ENCODE measurements at places on chromosomes 12 and 14.
A peak's percentile ranks its signal among the peaks of the same experiment; 100 is the strongest.

- no peak for DNase-seq
Measured at GRCh38 chr12:4859478-4860210, 50.1 kb upstream of the KCNA1 start.

DNA sequence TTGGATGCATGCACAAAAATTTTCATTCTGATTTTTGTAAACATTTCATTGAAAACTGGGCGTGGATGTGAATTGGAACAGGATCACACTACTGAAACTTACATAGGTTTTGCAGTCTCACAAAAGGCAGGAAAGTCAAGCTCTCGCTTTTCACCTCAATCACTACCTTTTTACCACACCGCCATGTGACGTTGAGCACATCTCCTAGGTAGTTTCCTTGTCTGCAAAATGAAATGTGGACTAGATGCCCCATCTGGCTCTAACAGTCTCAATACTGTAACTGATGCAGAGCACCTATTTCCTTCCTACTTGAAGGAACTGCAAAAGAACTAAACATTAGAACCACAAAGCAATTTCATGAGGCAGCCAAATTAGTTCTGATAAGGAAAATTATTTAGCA lies 4.4 kb upstream of the YY1 start:
- DNase-seq: no peak

- DNase-seq: no peak
Measured at GRCh38 chr14:22811722-22812121, 3.5 kb downstream of the SLC7A7 start.

DNA sequence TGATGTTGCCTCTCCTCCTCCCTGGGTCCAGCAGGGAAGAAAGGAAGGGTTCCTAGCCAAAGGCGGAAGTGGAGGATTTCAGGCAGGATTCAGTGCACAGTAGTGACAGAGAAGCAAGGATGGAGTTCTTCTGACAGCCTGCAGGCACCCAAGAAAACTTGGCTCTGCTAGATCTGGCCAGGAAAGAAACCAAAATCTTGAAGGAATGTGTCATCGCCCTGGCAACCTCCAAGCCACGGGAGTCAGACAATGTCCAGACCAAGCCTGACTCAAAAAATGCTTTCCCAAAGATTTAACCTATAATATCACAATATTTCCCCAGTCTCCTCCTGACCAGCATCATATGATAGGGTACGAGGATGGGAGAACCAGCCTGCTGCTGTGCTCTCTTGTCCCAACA lies 22.8 kb upstream of the DHRS4 start:
- peak; percentile 76 for DNase-seq

Measured in AG10803 (cell line).